ENCODE measurements at places on chromosomes 4 and X. TPM values are rescaled to one million over a fixed set of nuclear protein-coding genes. Genes with fewer than 3 reads are reported as not detected.

- DNase-seq = no peak
Measured at GRCh38 chrX:151985531-151985930, 11.1 kb upstream of the GABRE start.

DNA sequence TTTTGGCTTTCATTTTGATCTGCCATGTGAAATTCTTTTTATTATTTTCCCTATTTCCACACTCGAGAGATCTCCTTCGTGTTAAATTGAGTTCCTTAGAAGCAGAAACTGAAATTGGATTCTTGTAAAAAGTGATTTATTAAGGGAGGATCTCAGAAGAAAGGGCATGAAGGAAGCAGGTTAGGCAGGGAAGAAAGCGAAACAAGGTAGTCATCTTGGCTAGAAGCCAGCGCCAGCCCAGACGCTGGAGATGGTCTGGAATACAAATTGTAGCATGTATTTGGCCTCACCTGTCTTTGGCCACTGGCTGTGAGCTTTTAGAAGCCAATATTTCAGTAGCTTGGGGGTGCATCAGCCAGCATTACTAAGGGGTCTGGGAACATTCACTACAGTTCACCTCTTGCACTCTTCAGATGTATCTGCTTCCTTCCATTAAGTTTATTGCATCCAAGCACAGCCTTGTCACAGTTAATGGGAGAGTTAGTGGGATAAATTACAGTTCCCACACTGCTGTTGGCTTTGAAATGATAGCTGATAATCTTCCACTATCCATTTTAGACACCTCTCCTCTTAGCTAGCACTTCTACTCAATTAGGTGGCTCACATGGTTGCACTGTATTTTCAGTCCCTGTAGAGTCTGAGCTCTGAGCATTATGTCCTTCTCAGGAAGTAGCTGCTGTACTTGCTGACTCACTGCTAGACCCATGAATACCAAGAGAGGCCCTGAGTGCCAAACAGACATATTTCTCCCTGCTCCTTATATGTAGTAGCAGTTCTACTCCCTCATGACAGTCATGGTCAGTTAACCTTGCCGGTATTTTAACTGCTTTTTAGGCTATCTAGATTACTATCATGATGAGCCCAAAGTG is 14.6 kb downstream of the GRXCR1 start:
- no peak for DNase-seq

DNA sequence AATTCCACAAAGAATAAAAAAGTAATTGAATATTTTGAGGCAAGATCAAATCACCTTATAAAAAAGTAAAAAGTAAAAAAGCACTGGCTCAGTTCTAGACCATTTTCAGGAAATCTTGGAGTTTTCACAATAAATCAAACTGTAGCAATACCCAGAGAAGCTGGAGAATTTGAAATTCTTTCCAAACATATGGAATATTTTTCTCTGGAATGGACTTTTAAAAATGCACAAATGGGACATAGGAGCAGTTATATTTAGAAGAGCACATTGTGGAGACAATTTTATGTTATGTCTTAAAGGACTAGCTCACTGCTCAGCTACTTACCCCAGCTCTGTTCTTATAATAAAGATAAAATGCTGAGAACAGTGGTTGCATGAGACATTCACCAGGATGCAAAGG is 211.9 kb upstream of the KIT start:
- no peak for DNase-seq

- DNase-seq = no peak
Measured at GRCh38 chrX:70907900-70908299, 611 bp downstream of the TEX11 start.

DNA sequence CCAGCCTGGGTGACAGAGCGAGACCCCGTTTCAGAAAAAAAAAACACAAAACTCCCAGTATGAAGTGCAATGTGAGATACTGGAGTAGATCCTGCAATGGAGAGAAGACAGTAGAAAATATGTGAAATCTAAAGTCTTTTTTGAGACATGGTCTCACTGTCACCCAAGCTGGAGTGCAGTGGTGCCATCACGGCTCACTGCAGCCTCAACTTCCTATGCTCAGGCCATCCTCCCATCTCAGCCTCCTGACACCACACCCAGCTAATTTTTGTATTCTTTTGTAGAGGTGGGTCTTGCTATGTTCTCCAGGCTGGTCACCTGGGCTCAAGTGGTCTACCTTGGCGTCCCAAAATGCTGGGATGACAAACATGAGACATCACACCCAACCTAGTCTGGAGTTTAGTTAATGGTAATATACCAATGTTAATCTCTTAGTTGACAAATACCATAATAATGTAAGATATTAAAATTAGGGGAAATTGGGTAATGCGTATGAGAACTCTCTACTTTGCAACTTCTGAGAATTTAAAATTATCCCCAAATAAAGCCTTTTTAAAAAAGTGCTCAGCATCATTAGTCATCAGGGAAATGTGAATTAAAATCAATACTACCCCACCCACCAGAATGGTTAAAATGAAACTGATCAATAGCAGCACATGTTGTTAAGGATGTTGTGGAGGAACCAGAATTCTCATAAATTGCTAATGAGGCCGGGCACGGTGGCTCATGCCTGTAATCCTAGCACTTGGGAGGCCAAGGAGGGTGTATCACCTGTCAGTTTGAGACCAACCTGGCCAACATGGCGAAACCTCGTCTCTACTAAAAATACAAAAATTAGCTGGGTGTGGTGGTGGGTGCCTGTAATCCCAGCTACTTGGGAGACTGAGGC is 15.0 kb downstream of the RBMX start:
- no peak for DNase-seq

DNA sequence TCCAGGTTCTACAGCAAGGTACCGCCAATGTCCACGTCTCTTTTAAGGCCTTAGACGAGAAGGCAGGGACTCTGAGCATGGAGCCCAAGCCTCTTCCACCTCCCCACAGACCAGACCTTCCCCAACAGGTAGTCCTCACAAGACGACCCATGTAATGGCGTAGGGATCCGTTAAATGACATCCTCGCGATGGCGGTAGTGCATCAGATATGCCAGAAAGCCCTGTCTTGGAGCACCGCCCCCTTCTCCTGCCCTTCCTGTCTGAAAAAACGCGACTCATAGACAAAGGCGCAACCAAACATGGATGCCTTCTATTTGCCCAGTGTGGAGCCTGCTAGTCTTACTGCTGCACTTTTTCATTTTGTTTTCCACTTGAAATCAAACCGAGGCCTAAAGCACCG is 185.4 kb downstream of the OR13H1 start:
- DNase-seq = no peak

GRCh38 chr4:48692897-48693296 is 87.2 kb downstream of the FRYL start:
- no peak for DNase-seq

- DNase-seq = no peak
Measured at GRCh38 chr4:153067376-153067775, 131.3 kb downstream of the FHDC1 start.

GRCh38 chr4:185849664-185850550 is 37.9 kb upstream of the SORBS2 start:
- DNase-seq = no peak

DNA sequence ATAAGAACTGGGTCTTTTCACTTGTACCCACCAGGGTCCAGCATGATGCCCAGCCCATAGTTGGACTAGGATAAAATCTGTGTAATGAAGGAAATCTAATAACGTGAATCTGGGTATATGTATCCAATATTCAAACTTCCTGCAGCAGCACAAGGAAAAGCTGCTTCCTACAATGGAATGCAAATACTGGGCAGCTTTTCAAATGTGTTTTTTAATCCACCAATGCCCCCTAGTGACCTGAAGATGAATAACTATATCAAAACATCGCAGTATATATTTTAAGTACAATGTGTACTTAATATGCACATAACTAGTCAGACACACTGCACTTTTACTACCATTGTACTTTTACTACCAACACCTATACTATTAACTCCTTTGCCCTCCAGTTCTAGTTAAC is 5.3 kb downstream of the APOO start:
- DNase-seq = no peak

DNA sequence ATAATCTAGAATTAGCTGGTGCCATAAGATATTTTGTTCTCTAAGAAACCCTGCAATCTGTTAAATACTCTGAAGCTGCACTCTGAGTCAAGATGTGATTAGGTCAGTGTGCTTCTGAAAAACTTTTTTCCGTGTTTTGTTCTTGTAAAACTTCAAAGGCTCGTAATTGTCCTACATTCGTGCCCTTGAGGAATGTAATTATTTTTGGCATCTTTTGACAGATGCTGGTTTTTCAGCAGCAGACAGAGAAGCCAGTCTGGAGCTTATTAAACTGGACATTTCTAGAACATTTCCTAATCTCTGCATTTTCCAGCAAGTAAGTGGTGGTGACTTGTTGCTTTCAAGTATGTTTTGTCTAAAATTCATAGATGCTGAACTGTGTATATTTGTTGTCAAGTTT is 36.8 kb upstream of the TADA2B start:
- no peak for DNase-seq

DNA sequence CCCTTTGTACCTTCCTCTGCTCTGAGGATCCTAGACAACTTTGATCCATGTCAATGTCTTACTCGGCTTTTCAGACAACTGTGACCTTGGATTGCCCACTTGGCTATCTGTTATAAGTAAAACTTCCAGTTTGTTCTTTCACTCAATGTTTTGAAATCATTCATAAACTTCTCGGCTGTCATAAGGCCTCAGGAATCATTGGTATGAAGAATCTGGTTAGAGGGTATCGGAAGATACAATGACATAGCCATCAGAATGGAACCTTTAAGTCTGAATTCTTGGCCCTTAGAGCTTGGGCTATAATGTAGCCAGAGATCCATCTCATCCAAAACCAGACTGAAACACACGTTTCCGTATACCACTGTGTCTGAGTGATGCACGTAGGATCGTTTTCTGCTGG is 59.0 kb upstream of the WDR1 start:
- no peak for DNase-seq

- no peak for DNase-seq
Measured at GRCh38 chr4:137124278-137124932, 407.9 kb downstream of the PCDH18 start.

DNA sequence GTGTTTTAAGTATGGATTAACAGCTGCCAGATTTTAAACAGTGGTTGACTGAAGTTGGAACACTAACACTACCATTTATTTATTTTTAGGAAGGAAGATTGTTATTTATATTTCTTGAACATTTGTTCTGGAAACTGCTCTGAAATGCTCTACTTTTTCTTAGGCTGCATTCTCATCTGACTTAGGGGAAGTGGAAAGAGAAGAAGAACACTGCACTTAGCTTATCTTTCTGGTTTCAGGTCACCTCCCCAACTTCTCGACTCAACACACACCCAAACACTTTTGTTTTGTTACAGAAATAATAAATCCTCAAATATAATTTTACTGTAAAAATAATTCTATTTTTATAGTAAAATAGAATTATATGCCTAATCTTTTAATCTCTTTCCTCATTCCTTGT is 18.6 kb downstream of the BLTP1 start:
- no peak for DNase-seq

DNA sequence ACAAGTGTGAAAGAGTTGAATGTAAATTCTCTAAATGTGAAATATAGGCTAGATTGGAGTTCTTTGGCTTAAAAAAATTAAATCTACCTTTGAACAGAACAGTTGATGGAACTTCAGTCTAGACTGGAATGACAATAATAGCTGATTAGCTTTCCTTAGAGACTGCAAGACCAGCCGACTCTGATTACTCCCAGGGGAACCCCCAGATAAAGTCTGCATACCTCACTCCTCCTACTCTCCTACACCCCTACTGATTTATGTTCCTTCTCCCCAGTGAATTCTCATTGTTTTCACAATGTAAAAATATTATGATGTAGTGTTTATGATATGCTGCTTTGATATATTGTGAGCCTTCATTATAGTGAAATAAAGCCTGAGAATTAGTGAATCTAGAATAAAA is 241.3 kb downstream of the CFAP299 start:
- DNase-seq = no peak

- DNase-seq = no peak
Measured at GRCh38 chr4:76206222-76206942, 7.2 kb downstream of the SCARB2 start.

DNA sequence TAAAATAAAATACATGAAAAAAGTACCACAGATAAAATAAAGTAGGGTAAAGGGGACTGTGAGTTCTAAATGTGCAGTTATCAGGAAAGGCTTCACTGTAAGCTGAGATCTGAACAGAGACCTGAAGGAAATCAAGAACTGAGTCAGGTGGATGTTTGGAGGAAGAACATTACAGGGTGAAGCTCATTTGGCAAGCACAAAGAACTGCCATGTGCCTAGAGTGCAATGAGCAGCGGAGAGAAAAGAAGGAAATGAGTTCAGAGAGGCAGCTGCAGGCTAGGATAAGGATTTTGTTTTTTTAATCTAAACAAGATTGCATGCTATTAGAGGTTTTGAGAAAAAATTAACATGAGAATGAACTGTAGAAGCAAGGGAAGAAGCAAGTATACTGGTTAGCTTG is 373.1 kb downstream of the STPG2 start:
- no peak for DNase-seq

- no peak for DNase-seq
Measured at GRCh38 chrX:106243376-106243775, 75.3 kb downstream of the PWWP3B start.

- DNase-seq = no peak
Measured at GRCh38 chr4:114642173-114642780, 43.7 kb downstream of the UGT8 start.

DNA sequence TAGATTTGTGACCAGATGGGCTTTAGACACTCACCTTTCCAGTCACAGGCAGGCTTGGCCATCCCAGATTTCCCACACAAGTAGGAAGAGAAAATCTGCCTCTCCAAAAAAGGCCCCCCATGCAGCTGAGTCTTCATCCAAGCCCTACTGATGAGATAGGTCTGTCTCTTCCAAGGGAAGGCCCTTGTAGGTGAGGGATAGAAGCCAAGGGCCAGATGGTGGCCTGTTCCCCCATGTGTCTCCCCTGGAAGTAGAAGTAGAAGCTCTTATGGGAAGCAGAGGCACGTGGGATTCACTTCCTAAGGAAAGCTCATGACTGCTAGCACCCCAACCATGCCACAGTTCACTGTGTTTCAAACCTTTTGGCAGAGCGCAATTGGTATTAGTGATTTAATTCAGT is 81.5 kb downstream of the REPS2 start:
- no peak for DNase-seq

GRCh38 chrX:43500246-43500645 is 155.9 kb upstream of the MAOA start:
- DNase-seq = no peak

DNA sequence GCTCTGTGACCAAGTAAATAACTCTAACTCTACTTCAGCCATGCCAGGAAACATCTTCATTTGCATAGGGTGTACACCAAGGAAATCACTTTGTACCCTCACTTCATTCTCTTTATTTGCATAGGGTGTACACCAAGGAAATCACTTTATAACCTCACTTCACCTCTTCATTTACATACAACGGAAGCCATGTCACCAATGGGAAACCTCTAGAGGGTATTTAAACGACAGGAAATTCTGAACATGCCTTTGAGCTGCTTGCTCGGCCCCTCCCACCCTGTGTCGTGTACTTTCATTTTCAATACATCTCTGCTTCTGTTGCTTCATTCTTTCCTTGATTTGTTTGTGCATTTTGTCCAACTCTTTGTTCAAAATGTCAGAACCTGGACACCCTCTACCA is 848.1 kb upstream of the FRG1 start:
- no peak for DNase-seq

The MAGEA6 gene
- total RNA-seq = not detected

The TCEAL2 gene
- total RNA-seq = not detected

The FRAS1 gene
- total RNA-seq = not detected

The MAB21L2 gene
- not detected for total RNA-seq

The GPR173 gene
- total RNA-seq = not detected

The USP26 gene
- total RNA-seq = not detected

The IBSP gene
- total RNA-seq = not detected

The PRRG3 gene
- not detected for total RNA-seq

The GPR34 gene
- total RNA-seq = 0.67 TPM

The SMR3B gene
- not detected for total RNA-seq

The NIPAL1 gene
- total RNA-seq = 0.35 TPM

The MAGEE1 gene
- total RNA-seq = 3.3 TPM
